ENCODE measurements at places on chromosomes 11 and 22. TPM values are rescaled to one million over a fixed set of nuclear protein-coding genes. Genes with fewer than 3 reads are reported as not detected.

GRCh38 chr22:23514322-23515038, 65.6 kb downstream of the IGLL1 start:
- no peak for DNase-seq

DNA sequence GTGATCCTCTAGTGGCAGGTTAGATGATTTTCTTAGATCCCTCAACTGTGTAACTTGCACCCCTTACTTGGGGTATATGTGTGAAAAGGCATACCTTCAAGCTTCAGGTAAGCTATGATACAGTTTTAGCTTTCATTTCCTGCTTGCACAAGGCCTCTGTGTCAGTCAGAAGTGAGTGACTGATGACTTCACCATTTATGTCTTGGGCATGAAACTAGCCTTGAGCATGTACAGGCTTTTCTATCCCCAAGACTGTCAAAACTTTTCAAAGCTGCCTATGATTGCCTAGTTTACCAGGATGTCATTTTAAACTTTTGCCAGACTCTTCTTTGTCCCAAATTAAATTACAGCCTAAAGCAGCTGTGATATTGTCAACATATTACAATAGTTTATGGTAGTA, 286.1 kb upstream of the CNTN5 start:
- DNase-seq = no peak

DNA sequence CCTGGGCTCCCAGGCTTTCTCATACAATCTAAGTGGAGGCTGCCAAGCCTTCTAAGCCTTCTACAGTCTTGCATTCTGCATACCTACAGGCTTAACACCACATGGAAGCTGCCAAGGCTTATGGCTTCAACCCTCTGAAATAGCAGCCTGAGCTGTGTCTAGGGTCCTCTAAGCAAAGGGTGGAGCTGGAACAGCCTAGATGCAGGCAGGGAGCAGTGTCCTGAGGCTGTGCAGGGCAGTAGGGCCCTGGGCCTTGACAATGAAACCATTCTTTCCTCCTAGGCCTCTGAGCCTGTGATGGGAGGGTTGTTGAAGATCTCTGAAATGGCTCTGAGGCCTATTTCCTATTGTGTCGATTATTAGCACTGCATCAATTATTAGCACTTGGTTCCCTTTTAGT, 150.9 kb upstream of the GRK3 start:
- DNase-seq = no peak

GRCh38 chr11:10551290-10551592, 10.3 kb upstream of the RNF141 start:
- no peak for DNase-seq

DNA sequence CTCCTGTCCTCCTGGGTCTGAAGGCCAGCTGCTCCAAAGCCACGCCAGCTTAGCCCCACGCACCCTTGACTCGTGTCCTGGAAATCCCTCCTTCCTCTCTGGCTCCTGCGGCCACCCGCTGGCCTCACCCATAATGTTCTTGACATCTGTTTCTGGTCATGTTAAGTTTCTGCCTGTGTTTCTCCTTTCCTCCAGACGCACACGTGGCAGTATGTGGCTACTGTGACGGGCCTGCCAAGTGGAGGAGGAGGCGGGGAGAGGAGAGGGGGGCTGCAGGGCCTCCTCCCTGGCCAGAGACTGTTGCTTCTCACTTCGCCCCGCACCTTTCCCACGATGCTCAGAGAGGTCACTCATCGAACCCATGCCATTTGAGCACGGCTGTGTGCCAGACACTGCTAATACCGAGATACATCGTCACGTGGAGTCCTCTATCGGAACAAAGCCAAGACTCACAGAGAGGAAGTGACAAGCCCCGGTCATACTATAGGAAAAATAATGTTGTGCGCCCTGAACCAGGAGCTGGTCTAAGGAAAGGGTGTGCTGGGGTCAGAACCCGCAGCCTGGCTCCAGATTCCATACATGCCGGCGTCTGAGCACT, 11.5 kb downstream of the C1QTNF6 start:
- DNase-seq = no peak

- DNase-seq = no peak
These were observed 78.3 kb upstream of the RASSF10 start for GRCh38 chr11:12930850-12931249.

- DNase-seq = no peak
These were observed 34.6 kb downstream of the CSNK2A3 start for GRCh38 chr11:11318461-11318860.

Gene APOBEC3C
- total RNA-seq = 71.5 TPM

Gene TRIM49C
- not detected for total RNA-seq
